NCI-H1436 treated with DMSO at 0.1 percent for 48 hours (cell line): ENCODE measurements at places on chromosomes 16 and 17.
A peak's percentile ranks its signal among the peaks of the same experiment; 100 is the strongest.

GRCh38 chr17:68048996-68049395, 13.5 kb downstream of the KPNA2 start:
- no peak for DNase-seq

DNA sequence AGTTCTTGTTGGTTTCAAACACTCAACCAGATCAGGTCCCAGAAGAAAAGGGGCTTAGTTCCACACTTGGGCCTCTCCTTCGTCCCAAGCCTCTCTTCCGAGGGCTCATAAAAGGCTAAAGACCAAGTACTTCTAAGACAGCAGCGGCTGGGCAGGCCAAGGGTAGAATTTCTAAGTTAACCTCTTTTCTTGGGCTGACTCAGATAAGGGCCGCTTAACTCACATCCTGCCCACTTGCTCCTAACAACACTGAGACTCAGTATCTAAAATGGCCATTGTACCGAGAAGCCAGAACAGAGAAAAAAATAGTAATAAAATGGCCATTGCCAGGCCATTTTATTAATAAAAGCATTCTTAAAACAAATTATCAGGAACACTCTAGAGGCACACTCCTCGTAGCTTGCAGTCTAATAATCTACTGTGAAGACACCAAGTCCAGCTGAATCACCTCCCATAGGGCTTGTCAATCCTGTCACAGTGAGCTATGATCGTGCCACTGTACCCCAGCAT, 42.1 kb downstream of the RANBP10 start:
- DNase-seq: no peak

GRCh38 chr16:57314161-57314785, 29.8 kb upstream of the PLLP start:
- no peak for DNase-seq

- DNase-seq: no peak
These were observed 84.2 kb downstream of the UTP18 start for GRCh38 chr17:51344532-51344931.

DNA sequence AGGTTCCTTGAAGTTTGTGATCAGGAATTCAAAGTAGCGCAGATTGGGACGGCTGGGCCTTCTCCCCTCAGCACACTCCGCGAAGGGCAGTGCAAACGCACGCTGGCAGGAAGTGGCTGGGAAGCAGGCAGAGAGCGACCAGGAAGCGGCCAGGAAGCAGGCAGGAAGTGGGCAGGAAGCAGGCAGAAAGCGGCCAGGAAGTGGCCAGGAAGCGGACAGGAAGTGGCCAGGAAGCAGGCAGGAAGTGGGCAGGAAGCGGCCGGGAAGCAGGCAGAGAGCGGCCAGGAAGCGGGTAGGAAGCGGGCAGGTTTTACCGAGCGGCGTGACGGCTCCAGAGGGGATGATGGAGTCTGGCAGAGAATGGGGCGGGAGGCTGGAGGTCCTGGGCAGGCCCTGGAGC, 3.2 kb downstream of the DPEP1 start:
- DNase-seq: no peak

- no peak for DNase-seq
These were observed 55.5 kb downstream of the ANKFY1 start for GRCh38 chr17:4208238-4208637.

GRCh38 chr17:80122026-80122575, 20.7 kb downstream of the GAA start:
- no peak for DNase-seq

- DNase-seq: no peak
These were observed 86.4 kb downstream of the FOXL1 start for GRCh38 chr16:86664522-86665318.

GRCh38 chr16:1434644-1435592, 4.0 kb downstream of the PERCC1 start:
- no peak for DNase-seq

DNA sequence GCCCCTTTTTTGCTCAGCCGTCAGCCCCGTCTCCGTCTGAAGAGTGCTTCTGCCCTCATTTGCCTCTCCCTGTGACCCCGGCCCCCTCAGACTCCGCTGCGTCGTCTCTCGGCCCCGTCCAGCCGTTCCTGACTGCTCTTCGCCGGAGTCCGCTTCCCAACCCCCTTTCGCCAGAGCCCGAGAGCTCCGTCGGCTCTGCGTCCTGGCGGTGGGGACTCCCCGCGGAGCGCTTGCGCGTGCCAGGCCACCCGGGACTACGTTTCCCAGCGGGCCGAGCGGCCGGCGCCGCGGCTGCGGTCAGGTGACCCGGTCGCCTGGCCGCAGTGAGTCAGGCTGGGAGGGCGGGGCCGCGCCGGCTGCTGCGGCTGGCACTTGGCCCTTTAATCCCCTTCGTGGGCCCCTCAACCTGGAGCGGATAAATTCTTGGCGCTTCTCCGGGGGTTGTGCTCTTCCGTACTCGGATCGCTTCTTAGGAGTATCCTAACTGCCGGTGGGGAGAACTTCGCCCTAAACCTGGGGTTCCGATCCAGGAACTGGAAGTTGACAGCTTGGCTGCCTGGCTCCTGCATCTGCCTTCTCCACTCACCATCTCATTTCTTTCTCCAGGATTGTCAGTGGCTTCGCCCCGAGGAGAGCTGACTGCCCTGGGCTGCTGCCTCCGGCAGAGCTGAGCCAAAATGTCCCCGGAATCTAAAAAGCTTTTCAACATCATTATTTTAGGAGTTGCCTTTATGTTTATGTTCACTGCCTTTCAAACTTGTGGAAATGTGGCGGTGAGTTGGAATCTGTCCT, at the start of gene MFSD11:
Gene MFSD11 (plus strand): TSS at position 444 of the 792 bp plus-strand sequence. CDS start 234 bp downstream, at position 678.
- DNase-seq: peak; percentile 80

GRCh38 chr16:47037396-47037745, 63.9 kb upstream of the DNAJA2 start:
- DNase-seq: no peak

- DNase-seq: peak; percentile 28
These were observed 74.4 kb downstream of the COX10 start for GRCh38 chr17:14143688-14144087.

GRCh38 chr17:18139949-18140348, 31.4 kb downstream of the MYO15A start:
- DNase-seq: no peak

GRCh38 chr17:45073414-45074070, 12.4 kb downstream of the NMT1 start:
- DNase-seq: no peak

DNA sequence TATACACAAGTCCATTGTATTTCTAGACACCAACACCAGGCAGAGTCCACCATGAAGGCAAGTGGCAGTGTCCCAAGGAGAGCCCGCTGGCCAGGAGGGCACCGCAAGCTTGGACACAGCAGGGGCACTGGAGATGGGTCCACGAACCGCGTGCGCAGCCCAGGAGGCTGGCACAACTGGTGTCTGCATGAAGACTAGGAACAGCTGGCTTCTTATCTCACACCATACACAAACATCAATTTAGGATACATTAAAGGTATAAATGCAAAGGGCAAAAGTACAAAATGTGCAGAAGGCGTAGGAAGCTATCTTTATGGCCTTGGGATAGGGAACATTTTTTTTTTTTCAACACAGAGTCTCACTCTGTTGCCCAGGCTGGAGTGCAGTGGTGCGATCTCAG, 52.4 kb downstream of the ANKRD11 start:
- no peak for DNase-seq

- no peak for DNase-seq
These were observed 22.4 kb downstream of the ZNF200 start for GRCh38 chr16:3212567-3212966.

GRCh38 chr16:84042879-84043485, 387 bp upstream of the SLC38A8 start:
- DNase-seq: no peak

DNA sequence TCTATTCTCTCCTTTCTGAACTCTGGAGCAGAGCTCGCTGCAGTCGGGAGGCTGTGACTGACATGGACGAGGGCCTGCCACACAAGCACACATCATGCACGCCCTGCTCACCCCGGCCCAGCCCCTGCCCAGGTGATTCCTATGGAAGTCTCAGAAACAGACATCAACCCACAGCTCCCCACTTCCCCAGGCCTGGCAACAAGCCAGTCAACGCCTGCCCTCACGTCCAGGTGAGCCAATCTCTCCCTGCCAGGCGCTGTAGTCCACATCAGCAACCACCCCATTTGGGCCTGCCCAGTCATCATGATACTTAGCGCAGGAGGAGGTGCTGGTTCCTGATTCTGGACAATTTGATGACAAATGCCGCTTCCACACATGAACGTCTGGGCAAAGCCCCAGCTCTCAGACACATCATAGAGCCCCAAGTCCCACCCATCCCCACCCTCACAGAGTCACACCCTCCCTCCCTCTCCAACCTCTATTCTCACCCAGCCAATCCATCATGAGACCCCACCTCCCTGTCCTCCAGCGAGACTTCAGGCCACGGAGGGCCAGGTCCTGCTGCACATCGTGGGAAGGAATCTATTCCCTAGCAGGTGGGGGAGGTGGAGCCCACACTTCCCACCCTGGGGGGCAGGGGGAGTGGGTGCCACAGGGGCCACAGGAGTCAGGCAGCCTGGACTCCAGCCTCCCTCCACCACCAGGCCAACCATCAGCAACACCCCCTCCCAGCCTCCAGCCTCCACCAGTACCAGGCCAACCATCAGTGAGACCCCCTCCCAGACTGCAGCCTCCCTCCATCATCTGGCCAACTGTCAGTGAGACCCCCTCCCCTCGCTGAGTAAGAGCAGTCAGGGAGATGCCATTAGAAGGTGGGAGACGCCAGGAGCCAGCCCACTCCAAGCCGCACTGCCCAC, 33.7 kb upstream of the GSG1L start:
- DNase-seq: no peak
